ENCODE measurements at places on chromosomes 16 and 17.

DNA sequence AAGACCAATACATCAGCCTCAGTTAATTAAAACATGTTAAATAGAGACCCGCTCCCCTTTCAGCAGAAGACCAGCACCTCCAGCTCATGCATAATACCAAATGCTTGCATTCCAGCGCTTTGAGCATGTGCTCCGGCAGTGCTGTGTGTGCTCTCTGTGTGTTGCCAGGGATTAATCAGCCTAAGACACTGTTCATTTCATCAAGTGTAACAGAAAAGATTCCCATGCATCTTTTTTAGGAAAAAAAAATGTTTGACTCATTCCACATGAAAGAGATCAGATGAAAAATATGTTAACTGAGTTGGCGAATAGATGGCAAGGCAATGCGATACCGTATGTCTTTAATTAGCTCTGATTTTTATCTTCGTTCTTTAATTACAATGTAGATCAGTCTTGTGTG, 187.6 kb downstream of the RPTOR start:
- no peak for DNase-seq

DNA sequence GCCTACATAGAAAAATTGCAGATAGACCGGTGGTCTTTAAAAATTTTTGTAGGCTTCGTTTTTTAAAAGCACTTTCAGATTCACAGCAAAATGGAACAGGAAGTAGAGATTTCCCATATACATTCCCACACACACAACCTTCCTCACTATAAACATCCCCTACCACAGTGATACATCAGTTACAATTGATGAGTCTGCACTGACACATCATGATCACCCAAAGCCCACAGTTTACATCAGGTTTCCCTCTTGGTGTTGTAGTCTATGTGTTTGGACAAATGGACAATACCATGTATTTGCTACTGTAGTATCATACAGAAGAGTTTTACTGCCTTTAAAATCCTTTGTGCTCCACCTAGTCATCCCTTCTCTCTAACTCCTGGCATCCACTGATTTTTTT, 113.9 kb upstream of the ADAMTS18 start:
- no peak for DNase-seq

DNA sequence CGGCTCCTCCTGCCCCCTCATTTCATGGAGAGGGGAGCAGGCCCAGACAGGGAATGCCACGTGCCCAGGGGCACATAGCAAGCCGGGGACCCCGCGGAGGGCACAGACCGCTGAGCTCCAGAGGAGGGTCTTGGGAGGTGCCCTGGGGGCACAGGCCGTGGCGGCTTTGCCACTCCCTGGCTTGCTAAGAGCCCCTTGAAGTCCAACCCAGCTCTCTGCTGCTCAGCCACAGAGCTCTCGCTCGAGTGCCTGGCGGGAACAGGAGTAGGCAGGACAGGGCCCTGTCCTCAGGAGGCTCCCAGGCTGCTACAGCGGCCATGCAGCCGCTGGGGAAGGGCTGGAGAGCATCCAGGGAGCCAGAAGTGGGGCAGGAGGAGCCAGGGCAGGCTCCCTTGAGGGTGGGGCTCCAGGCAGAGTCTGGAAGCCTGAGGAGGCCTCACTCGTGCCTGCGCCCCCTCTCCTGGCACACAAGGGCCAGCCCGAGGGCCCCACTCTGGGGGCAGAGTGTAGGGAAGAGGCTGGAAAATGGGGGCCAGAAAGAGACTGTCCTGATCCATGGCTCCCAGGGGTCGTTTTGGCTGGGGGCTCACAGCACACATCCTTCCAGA, 4.4 kb upstream of the RAB26 start:
- no peak for DNase-seq

DNA sequence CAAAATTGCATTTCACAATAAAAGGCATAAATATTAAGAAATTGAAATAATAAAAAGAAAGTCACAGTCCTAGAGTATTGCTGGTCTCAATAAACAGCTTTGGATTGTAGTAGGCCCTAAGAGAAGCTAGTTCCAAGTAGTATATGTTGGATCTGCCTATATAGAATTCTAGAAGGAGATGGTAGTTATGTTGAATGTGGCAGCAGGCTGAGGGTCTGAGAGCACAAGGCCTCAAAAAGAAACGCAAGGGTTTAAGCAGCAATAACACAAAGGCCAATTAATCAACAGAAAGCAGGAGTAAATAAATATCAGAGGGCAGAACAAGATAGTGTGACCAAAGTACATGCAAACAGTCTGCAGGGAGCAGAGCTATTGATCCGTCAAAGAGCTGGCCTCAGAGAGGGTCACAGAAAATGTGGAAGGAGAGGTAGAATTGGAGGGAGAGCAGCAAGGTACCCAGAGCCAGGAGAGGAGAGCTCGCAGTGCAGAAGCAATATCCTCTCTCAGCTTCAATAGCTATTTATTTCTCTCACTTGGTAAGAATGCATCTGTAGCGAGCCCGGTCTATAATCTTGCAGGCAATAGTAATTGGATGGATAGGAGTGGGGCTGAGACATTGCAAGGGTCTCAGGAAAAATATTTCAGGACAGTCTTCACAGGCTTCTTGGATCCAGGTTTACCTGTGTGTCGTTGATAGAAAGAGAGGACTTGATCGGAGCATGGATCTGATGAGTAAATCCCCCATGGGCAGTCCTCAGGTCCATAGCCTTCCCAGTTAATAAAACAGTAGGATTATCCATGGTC, 25.1 kb upstream of the MED13 start:
- DNase-seq, result no peak

- DNase-seq, result no peak
Observed at GRCh38 chr17:72529386-72529785, 408.6 kb downstream of the SOX9 start.

DNA sequence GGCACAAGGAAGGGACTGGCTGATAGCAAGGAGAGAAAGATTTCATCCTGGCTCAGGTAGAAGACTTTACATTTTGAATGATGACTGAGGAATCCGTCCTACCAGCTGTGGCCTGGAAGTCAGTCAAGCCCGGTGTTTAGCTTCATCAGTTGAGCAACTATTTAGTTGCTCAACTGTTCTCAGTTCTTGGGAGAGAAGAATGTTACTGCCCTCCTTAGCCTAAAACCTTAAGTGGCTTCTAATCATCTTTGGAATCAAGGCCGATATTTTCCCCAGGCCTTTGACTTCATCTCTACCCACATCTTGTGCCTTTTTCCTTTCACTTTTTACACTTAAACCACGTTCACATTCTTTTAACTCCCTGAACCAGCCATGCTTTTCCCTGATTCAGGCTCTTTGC, 17.3 kb upstream of the RBL2 start:
- no peak for DNase-seq

DNA sequence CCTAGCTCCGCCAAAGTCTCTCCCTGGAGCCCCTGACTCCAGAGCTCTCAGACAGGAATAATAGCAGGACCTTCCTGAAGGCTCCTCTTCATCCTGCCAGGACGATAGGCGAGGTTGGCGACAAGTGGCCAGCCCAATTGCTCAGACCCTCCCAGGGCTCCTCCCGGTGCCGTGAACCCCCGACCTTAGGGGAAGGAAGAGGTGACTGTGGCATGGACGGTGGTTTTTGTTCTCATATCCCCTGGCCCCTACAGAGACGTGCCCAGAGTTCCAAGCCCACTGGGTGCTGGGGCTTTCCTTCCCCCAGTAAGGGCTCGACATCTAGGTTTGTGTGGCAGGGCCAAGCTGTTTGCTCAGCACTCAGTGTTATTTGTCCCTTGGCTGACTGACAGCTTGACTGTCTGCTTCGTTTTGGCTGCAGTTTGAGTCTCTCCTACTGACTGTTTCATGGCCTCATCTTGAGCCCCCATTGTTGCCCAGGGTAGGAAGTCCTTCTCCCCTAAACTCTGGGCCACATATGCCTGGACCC, 4.6 kb upstream of the ADCY7 start:
- DNase-seq, result no peak

DNA sequence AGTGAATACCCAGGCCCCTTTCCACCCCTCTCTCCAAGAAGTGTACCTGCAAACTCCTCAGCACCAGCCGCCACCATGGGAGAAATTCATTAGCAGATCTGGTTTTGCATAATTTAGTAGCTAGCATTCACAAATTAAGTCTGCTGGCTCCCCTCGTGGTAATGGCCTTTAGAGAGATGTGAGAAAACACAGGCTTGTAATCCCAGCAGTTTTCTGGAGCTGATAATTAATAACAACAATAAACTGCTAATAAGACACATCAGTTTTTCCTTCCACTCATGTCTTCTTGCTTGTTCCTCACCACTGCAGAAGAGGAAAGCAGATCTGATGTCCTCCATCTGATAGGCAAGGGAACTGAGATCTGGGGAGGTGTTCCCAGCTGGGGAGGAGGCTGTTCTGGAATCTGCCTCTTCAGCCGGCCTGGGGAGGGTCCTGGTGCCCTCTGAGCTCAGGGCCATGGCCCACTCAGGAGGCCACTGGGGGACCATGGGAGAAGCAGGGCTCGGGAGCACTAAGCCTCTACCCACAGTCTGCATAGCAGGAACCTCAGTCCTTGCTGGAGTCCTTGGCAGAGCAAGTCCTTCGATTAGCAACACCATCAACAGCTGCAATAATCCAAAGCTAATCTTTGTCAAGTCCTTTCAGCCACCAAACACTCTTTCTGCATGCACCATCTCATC, 74.2 kb upstream of the DNAJA2 start:
- no peak for DNase-seq

GRCh38 chr17:45426561-45426960, 6.1 kb downstream of the ARHGAP27 start:
- no peak for DNase-seq

DNA sequence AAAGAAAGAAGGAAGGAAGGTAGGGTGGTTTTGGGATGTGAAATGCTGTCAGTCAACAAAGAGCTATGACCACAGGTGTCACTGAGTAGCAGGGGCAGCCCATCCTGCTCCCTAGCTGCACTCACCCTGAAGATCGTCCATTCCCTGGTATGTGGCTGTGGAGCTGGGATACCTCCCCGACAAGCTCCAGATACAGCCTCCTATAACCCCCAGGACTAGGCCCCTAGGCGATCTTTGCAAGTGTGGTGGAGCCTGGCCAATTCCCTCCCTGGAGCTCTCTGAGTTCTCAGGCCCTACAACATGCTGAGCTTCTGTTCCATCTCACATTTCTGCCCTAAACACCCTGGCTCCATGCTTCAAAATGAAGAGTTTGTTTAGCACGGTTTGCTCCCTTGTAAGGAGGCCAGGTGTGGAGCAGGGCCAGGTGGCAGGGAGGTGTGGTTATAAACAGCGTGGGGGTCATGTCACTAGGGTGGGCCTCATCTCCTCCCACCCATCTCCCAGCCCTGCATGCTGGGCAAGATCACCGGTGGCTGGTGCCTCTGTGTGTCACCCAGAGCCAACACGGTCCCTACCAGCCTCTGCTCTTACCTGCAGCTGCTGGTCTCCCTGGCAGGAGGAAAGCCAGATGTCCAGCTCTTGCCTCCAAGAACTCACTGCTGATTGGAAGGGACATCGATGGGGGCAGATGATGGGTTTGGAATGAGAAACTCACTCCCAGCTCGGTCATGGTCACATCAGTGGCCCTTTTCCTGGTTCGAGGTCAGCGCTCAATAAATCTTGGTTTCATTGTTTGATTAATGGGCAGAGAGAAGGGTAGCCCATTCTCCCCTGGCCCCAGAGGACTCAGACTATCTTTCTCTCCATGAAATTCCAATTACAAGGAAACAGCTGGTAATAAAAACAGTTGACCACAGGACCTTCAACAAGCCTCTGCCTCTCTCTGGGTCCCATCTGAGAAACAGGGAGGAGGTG, 511.0 kb upstream of the CDH5 start:
- DNase-seq, result no peak

DNA sequence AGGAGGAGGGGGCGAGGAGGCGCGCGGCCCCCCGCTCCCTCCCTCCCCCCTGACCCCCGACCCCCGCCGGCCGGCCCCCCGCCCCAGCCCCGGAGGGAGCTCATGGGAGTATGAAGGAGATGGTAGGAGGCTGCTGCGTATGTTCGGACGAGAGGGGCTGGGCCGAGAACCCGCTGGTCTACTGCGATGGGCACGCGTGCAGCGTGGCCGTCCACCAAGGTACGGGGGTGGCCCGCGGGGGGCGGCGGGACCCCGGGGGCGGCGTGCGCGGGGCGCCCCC, 390 bp downstream of the MLLT6 start:
- DNase-seq, result no peak

GRCh38 chr16:20768121-20768520, 4.3 kb downstream of the ACSM3 start:
- no peak for DNase-seq

DNA sequence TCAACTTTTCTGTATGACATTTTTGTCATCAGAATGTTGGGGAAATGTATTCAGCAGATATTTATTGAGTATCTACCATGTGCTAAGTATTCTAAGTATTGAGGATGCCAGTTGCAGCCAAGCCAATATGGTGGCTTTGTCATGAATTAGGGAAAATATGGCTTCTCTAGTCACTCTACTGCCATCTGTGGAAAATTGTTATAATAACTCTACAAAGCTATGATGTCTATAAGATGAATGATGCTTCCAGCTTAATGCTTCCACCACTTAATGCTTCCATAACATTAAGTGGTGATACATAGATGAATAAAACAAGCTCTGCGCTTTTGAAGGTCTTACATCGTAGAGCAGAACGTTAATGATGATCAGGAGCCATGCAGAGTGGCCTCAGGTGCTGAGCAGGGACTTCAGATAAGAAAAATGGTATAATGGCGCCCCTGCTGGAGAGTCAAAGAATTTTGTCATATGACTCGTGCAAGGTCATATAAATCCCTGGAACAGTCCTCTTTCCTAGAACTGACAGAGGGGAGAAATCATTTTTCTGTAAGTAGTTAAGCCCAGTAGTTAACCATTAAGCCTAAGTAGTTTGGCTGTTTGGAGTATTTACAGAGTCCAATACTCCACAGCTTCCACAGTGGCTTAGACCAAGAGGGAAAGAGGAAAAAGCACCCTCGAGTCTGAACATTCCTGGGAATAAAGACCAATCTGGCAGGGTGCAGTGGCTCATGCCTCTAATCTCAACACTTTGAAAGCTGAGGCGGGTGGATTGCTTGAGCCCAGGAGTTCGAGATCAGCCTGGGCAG, 2.7 kb upstream of the TMIGD1 start:
- no peak for DNase-seq

GRCh38 chr16:64149756-64150155, 972.1 kb downstream of the CDH11 start:
- no peak for DNase-seq

DNA sequence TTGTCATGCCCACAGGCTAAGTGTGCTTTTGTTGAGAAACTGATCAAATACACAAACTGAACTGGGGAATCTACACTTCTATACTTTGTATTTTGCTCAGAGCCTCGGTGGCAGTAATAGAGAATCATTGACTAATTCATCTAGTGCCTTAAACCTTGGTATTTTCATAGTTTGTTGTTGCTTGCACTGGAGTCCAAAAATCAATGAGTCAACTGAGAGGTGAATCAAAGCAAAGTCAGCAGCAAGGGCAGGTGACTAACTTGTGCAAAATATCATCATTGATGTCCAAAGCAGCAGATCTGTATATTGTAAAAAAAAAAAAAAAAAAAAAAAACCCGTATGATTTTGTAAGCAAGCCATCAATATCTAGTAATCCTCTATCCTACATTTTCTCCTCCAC, 296.4 kb downstream of the MAP2K6 start:
- no peak for DNase-seq
